Tibial nerve (tissue), 4 donors: ENCODE measurements at places on chromosomes 5 and 9.

DNA sequence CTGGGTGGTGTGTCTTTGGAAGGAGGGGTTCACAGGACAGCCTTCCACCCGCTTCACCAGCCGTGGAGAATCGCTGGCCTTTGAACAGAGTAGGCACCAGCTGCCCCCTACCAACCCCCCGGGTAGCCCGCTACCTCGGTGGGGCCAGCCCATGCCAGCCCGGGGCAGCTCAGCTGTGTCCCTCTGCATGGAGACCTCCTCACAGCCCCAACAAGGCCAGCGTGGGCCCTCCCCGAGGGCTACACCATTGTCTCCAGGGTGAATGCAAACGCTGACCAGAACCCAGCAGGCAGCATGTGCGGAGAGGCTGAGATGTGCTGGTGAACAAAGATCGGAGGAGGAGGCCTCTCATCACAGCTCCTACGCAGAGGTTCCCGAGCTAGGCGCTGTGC, 51.9 kb downstream of the LMX1B start:
- no peak for DNase-seq

- no peak for DNase-seq
Measured at GRCh38 chr5:116883875-116884274, 309.3 kb upstream of the SEMA6A start.

GRCh38 chr5:72063219-72063819, 44.0 kb upstream of the MAP1B start:
- DNase-seq: no peak

- no peak for DNase-seq
Measured at GRCh38 chr5:142219146-142219545, 105.7 kb downstream of the SPRY4 start.

DNA sequence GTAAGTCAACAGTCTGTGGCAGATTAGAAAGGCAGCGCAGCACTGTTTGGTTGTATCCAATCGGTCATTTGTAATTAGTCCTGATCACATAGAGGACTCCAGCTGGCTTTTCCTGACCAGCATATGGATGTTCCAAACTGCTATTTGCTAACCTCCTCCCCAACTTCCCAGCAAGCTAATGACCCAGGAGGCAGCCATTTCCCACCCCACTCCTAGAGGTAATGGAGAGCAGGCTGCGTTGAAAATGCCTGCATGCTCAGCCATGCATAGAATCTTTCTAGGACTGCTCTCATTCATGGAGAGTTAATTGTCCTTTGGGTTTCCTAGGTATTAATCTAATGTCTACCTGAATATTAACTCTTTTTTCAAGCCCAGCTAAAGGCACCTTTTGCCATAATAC, 850.6 kb upstream of the WWC1 start:
- DNase-seq: no peak

DNA sequence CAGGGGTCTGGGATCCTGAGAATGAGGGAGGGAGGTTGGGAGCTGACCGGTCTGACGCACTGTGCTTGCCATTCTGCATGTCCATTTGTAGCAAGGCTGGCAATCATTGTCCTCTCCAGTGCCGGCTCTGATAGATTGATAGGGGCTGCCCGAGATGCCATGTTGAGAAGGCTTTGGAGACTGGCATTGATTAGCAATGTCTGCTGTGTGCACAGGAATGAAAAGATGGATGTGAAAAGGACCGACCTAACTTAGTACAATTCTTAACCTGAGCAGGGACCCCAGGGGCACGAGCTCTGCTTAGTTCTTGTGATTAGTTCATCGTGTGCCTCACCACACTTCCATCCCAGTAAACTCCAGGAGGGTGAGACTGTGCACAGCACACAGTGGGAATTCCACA, 17.0 kb downstream of the NEK6 start:
- DNase-seq: no peak

DNA sequence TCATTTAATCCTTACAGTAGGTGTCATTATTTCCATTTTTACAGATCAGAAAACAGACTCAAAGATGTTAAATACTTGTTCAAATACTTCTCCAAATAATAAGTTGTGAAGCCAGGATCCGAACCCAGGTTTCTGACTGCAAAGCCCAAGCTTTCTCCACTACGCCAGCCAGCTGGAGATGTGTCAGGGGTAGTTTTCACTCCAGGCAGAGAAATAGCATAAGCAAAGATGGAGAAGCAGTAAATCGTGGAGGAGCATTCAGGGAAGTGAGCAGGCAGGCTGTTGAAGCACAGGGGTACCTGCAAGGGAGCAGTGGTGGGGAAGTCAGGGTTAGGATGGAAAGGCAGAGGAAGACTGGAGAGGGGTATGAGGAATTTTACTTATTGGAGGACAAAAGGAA, 2.9 kb downstream of the TLN1 start:
- DNase-seq: no peak

- DNase-seq: no peak
Measured at GRCh38 chr5:67089200-67089725, 107.3 kb downstream of the CD180 start.

GRCh38 chr5:82100303-82101077, 128.7 kb downstream of the ATG10 start:
- DNase-seq: no peak

- no peak for DNase-seq
Measured at GRCh38 chr5:177523711-177524538, 7.2 kb upstream of the DDX41 start.

DNA sequence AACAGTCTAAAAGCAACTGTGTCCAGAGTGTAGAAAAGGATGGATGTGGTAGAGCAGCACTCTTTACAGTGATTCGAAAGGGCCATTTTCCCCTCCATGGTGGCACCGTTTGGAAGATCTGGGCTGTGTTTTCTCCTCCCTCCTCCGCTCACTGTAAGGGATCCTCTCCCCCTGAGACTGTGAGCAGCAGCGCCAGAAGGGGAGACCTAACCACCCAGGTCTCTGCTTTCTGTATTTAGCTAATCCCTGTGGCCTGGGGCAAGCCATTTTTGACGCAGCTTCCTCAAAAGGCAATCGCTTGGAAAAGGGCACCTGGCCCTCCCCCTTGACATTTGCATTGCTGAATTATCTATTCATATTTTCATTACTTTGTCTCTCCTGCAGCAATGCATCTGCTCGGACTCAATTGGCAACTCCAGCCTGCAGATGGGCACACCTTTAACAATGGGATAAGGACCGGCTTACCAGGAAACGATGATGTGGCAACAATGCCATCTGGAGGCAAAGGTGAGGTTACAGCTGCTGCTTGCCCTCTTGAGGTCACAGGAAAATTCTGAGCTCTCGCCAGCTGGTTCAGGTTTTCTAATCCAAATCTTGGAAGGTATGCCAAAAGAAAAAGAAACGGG, 244.3 kb upstream of the WWC1 start:
- no peak for DNase-seq

DNA sequence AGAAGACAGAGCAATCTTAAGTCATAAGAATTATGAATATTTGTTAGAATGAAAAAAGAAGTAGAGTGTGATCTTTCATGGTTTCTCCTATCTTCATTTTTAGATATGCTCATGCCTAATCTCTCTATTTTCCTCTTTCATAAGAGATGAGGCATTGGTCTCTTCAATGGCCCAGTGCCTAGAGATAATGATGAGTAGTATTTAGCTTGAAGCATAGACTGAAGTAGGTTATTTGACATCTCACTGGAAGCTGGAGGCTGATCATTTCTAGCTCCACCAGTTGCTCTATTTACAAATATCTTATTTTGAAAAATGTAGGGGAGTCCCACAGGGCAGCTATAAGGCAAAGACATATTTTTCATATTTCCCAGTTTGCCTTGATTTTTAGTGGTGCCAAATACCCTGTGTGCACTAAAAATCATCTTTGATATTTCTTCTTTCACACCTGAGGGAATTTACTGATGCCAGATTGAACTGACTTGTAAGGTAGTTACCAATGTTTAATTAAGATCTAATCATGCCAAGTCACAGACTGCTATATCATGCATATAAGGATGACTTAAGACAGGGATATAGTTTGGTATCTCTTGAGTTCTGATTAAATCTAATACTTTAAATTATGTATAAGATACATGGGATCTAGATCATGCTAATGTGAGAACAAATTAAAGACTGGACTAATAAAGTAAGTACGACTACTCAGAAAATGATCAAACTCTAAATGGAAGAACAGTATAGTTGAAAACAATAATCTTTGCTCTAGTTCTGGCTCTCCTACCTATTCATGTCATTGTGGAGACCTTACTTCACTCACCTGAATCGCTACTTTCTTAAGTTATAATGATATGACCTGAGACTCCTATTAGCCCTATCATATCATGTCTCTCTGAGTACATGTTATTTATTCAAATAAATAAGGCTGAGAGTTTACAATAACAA, 108.2 kb upstream of the IFNE start:
- no peak for DNase-seq

GRCh38 chr5:59757442-59757841, 136.1 kb downstream of the PDE4D start:
- no peak for DNase-seq

DNA sequence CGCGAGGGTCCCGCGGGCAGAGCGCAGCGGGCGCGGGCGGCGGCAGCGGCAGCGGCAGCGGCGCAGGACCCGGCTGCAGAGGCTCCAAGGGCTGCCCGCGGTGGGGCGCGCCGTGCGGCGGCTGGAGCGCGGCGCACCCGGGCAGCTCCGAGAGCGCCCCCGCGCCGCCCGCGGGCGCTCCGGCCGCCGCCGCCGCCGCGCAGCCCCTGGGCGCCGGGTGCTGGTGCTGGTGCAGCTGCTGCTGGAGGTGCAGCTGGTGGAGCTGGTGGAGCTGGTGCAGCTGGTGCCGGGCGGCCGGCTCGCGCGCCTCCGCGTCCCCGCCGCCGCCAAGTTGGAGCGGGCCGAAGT, 644 bp downstream of the IER5L start:
- no peak for DNase-seq

DNA sequence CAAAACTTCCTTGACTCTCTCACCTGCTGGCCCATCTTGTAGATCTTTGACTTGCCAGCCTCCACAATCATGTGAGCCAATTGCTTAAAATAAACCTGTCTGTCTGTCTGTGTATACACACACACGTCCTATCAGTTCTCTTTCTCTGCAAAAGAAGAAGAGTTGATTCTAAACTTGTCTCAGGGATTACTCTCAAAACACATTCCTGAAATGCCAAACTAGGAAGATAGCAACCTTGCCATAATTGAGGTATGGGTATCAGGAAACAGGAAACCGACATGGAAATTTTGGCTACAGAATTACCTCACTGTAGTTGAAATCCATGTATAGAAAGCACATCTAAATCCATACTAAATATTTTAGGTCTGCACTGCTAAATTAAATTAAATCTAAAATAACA, 483.4 kb downstream of the PLK2 start:
- DNase-seq: no peak

DNA sequence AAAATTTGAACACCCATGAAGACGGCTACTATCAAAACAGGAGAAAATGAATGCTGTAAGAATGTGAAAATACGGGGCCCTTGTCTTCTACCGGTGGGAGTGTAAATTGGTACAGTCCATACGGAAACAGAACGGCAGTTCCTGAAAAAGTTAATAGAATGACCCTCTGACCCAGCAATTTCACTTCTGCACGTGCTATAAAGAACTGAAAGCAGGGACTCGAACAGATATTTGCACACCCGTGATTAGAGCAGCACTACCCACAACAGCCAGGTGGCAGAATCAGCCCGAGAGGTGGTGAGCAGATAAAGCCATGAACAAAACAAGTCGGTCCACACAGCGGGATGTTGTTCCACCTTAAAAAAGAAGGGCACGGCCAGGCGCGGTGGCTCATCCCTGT, 22.6 kb upstream of the SLC12A7 start:
- no peak for DNase-seq

GRCh38 chr9:135299239-135299590, 180.4 kb upstream of the PPP1R26 start:
- no peak for DNase-seq

GRCh38 chr5:160048131-160048530, 39.2 kb downstream of the TTC1 start:
- DNase-seq: peak; percentile 28

DNA sequence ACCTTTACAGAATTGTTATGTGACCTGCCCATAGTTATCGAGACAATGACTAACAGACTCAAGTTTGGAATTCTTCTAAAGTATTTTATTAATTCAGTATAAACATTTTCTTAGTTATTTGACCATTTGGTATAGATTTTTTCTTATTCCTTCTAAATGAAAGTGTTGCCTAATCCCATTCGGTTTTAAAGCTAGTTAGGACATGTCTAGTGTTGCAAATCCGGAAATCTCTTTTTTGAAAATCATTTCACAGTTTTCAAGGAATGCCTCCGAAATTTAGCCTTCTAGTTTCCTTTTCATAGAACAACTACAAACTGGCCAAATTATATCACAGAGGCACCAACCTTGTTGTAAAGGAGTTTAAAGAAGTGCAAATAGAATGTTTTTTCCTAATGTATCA, 171.8 kb downstream of the XRCC4 start:
- DNase-seq: no peak

DNA sequence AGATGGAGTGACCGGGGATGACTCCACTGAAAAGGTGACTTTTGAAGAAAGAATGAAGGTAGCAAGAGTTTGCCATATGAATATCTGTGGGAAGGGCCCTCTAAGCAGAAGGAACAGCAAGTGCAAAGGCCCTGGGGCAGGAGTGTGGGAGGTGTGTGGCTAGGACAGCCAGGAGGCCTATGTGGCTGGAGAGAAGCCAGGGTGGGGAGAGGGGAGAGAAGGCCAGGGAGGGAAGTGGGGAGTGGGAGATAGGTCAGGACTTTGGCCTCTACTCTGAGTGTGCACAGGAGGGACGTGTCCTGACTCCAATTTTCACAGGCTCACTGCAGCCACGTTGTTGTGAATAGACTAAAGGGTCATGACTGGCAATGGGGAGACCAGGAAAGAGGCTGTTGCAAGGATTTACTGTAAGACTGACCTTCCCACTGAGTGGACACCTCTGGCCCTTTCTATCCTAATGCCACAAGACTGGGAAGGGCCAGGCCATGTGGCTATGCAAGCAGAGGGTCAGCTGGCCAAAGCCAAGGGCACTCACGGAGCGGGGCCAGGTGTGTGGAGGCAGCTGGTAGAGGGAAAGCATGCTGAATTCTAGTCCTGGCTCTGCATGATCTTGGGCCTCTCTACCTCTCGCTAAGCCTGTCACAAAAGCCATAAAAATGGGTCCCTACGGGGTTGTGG, 172.4 kb downstream of the PAX5 start:
- no peak for DNase-seq

GRCh38 chr5:31194468-31194813, 955 bp downstream of the CDH6 start:
- no peak for DNase-seq

GRCh38 chr9:27671636-27672035, 98.4 kb upstream of the C9orf72 start:
- DNase-seq: no peak

- no peak for DNase-seq
Measured at GRCh38 chr9:91196103-91196950, 165.4 kb downstream of the AUH start.

GRCh38 chr5:91687430-91687829, 304.3 kb upstream of the ARRDC3 start:
- no peak for DNase-seq
